ENCODE measurements at places on chromosomes 16 and 17.

GRCh38 chr16:86337138-86337537 is 173.2 kb upstream of the FOXF1 start:
- DNase-seq = no peak

- no peak for DNase-seq
Measured at GRCh38 chr17:58556833-58557250, 42.4 kb upstream of the MTMR4 start.

- no peak for DNase-seq
Measured at GRCh38 chr17:75844530-75845057, 390 bp upstream of the UNC13D start.

DNA sequence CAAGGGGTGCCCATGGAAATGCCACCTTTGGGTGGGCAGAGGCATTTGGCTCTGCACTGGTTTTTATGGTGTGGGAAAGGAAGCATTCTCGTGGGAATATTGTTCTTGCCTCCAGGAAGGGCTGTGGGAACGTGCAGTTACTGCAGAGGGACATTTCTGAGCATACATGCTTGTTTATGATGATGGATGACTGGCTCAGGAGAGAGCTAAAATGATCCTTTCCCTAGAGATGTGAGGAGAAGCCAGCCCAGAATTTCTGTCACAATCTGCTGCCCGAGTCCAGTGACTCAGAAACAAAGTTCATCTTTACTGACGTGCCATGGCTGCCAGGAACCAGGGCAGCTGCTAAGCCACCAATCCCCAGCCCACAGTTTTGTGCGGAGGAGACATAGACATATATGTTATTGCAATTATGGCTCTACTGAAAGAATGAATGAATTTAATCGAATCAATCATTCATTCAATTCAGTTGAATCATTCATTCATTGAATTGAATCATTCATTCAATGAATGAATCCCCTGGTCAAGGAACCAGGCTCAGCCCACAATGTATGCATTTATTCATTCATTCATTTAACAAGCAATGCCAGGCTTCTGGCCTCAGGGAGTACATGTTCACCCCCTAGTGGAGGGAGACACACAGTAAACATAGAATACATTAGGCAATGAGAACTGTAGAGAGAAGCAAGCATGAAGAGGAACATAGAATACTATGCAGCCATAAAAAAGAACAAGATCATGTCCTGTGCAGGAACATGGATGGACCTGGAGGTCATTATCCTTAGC is 414.4 kb upstream of the HSBP1 start:
- peak; percentile 56 for DNase-seq

- DNase-seq = no peak
Measured at GRCh38 chr16:85170590-85171003, 58.3 kb upstream of the CIBAR2 start.

DNA sequence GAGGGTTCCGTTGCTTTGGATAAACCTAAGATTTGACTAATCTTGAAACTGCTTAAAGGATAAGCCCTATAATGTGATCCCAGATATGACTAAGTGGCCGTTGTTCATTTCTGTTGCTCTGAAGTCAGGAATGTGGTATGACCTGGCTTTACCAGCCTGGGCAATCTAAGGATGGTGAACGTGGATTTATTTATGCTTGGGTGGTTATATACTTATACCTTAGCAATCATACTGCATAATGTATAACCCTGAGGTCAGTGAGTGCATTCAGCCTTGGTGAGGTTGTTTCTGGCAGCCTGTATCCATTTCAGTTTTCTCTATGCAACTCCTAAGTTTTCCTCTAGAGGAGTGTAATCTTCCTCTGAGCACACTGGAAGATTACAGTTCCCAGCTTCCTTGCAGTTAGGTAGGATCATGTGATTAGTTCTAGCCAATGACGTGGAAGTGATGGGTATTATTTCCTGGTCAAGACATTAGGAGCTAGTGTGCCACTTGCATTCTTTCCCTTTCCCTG is 41.9 kb downstream of the FTO start:
- peak; percentile 43 for DNase-seq

DNA sequence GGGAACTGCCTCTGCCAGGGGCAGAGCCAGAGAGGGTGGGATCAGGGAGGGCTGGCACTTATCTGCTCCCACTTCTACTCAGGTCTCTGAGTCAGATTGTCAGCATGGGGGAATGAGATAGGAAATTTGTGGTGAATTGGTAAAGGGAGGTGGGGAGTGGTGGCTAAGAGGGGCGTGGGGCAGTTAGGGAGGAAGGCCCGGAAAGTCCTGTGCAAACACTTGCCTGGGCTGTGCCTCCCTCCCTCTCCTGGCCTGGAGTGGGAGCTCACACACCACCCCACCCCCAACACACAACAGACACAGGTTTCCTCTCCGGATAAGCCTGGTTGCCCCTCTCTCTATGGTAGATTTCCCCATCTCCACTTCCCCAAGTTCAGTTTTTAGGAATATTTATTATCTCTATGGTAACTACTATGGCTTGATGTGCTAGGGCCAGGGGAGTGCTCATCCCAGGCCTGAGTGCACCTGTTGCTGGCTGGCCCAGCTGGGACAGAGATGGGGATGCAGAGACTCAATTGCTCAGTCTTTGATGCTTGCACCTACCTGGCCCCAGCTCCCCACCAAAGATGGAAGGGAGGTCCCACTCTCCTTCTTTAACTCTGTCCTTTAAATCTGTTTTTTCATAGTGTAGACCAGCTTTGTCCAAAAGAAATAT is 2.7 kb downstream of the SPNS2 start:
- no peak for DNase-seq

GRCh38 chr17:5430413-5430999 is 8.4 kb downstream of the C1QBP start:
- no peak for DNase-seq

DNA sequence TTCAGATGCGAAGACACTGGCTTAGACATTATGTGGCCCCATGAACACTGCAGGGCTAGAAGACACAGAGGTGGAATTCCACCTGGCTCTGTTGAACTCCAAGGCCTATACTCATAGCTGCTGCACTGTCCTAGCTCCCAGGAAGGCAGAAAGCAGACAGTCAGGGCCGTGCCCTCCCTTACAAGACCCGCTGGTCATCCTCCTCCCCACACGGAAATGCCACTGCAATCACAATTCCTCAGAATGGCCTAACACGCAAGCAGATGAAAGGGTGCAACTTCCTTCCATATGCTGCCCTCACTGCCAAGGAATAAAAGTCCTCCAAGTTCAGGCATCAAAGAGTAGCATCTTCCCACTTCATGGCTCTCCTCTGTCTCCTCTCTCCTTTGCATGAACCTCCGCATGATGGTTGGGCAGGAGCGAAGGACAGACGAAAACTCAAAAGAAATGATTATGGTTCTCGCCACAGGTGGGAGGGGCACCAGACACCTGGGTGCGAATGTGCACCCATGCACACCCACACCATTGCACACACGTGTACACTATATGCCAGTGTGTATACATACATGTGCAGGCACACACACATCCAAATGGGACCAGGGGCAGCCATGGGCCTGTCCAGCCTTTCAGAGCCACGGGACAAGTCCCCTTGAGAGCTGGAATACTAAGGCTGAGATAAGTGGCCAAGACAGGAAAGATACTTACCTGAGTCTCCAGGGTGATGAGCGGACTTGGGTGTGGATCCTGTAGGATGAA is 113.3 kb downstream of the XYLT1 start:
- DNase-seq = no peak

DNA sequence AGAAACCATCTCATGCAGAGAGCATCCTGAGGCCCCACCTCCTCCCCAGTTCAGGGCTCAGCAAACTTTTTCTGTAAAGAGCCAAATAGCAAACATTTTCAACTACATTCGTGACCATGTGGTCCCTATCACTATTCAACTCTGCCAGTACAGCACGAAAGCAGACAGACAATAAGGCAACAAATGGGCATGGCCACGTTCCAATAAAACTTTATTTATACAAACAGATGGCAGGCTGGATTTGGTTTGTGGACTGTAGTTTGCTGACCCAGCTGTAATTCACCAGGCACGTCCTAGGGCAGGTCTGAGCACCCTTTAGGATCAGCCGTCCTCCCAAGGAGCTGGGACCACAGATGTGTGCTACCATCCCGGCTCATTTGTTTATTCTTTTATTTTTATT is 27.1 kb upstream of the GPRC5C start:
- no peak for DNase-seq

DNA sequence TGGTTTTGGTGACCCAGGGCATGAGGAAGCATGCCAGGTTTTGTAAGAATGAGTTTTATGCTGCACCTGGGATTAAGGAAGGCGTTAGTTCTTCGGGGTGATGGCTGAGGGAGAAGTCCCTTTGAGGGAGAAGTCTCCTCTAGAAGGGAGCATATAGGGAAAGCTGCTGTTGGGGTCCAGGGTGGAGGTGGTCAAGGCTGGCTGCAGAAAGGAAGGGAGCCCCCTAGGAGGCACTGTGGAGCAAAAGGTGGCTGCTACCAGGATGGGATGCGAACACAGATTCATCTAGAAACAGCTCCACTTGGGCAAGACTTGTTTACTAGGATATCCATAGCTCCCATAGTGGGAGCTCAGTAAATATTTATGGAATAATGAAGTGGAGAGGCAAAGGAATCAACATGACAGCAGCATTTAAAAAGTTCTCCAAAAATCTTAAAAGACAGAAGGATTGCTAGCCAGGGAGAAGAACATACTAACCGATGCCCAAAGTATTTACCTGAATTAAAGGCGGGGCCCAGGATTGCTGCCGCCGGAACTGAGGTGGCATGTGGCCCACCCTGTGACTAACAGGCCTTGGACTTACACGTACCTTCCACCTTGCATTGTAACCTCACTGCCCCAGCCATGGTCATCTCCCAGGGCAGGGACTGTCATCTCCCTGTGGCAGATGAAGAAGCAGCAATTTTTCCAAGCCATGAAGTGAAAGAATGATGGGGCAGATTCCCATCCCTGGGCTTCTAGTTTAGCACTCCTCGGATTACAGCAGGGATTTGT is 7.1 kb upstream of the LPCAT2 start:
- peak; percentile 17 for DNase-seq

DNA sequence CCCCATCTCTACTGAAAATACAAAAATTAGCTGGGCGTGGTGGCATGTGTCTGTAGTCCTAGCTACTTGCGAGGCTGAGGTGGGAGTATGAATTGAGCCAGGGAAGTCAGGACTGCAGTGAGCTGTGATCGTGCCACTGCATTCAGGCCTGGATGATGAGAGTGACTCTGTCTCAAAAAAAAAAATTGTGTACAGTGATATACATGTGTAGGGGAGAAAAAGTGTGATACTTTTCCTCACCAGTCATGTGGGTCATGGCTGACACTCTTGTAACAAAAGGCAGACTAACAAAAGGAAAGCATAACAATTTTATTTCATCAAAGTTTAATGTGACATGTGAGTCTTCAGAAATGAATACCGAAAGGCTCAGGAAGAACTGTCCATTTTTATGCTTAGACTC is 2.0 kb upstream of the ABCC12 start:
- DNase-seq = no peak

- no peak for DNase-seq
Measured at GRCh38 chr17:9811086-9811485, 10.8 kb downstream of the GSG1L2 start.

- no peak for DNase-seq
Measured at GRCh38 chr17:43479948-43480347, 3.8 kb upstream of the DHX8 start.

GRCh38 chr16:84700446-84701300 is 873 bp downstream of the USP10 start:
- peak; percentile 10 for DNase-seq

DNA sequence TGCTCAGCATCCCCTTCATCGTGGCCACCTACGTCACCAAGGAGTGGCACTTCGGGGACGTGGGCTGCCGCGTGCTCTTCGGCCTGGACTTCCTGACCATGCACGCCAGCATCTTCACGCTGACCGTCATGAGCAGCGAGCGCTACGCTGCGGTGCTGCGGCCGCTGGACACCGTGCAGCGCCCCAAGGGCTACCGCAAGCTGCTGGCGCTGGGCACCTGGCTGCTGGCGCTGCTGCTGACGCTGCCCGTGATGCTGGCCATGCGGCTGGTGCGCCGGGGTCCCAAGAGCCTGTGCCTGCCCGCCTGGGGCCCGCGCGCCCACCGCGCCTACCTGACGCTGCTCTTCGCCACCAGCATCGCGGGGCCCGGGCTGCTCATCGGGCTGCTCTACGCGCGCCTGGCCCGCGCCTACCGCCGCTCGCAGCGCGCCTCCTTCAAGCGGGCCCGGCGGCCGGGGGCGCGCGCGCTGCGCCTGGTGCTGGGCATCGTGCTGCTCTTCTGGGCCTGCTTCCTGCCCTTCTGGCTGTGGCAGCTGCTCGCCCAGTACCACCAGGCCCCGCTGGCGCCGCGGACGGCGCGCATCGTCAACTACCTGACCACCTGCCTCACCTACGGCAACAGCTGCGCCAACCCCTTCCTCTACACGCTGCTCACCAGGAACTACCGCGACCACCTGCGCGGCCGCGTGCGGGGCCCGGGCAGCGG is 3.2 kb downstream of the UTS2R start:
- no peak for DNase-seq

DNA sequence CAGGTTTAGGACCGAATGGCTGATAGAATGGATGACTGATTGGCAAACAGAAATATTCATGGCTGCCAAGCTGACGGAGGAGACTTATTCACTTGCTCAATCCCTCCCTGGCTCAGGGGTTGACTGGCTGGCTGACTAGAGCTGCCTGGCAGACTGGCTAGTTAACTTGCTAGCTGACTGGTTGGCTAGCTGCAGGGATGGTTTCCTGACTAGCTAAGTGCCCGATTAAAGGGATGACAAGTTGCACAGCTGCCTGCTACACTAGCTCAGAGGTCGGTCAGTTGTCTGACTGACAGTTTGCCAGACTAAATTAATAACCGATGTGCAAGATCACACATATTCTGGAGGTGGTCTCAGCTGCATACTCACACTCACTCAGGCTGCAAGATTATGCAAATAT is 1208.4 kb upstream of the CDH8 start:
- DNase-seq = no peak

- peak; percentile 83 for DNase-seq
Measured at GRCh38 chr16:85615852-85616606, 2.9 kb downstream of the GSE1 start.

GRCh38 chr16:30964574-30965226 is 7.1 kb downstream of the SETD1A start:
- no peak for DNase-seq

GRCh38 chr16:72673118-72673517 is 374.8 kb downstream of the ZFHX3 start:
- DNase-seq = no peak

GRCh38 chr16:31072540-31073141 is 1.4 kb downstream of the ZNF668 start:
- DNase-seq = peak; percentile 37

- no peak for DNase-seq
Measured at GRCh38 chr17:14886200-14886739, 378.9 kb downstream of the PMP22 start.

DNA sequence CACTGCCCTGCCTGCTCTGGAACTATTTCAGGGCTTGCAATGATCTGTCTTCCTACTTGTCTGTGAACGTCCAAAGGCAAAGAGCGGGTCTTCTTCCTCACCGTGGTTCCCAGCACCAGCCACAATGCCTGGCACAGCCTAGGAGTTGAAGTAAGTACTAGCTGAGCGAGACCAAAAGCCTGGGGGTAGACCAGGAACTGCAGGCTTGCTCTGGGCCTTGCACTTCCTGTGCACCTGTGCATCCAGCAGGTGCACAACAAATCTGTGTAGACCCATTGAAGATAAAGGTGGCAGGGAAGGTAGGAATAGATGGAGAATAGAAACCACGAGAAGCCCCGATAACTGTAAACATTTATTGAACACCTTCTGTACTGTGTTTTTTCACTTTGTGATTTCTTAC is 4.6 kb downstream of the FAM171A2 start:
- no peak for DNase-seq

Measured in AG08395 (cell line).